Hepatic stellate cell (primary cell): ENCODE measurements at places on chromosomes 6 and 20.

GRCh38 chr6:31888276-31889258 is 8.9 kb downstream of the EHMT2 start:
- DNase-seq: peak; percentile 45

DNA sequence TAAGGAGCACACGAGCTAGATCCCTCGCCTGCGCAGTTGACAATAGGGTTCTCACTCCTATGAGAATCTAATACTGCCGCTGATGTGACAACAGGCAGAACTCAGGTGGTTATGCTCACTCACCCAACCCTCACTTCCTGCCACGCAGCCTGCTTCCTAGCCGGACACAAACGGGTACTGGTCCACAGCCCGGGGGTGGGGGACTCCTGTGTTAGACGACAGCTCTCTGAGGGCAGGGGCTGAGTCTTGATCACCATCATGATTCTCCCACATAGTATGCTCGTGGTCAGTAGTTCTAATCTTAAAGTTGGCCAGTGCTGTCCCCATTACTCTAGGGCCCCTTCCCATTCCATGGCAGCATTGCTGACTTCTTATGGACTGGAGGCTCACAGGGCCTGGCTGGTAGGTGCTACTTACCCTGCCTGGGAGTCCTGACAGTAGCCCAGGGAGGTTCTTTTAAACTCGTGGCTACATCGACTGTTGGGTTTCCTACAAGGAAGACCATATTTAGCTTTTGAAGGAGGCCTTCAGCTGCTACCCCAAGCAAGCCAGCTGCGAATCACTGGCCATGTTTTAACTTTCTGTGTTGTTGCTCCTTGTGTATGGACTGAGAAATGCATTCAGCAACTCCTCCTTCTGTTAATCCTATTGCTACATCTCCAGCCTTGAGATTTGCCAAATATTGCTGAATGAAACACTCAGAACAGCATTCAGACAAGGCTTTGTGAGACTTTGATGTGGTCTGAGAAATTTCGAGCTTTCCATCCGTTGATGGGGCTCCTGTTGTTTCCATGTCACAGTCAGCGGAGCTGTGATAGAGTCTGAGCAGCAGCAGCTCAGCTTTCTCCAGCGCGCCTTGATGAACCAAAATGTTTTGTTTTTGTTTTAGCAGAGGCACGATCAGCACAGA is 300.3 kb downstream of the NRN1 start:
- no peak for DNase-seq

DNA sequence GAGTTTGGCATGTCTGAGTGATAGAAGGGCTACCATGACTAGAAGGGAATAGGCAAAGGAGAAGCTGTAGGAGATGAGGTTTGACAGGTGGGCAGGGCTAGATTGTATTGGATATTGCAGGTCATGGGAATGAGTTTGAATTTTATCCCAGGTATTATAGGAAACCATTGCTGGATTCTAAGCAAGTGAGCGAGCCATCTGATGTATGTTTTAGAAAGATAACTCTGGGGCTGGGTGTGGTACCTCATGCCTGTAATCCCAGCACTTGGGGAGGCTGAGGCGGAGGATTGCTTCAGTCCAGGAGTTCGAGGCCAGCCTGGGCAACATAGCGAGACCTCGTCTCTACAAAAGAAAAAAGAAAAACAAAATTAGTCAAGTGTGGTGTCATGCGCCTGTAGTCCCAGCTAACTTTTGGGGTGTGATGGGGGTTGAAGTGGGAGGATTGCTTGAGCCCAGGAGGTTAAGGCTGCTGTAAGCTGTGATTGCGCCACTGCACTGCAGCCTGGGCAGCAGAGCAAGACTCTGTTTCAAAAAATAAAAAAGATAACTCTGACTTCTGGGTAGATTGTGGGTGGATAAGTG is 16.9 kb downstream of the STK4 start:
- no peak for DNase-seq

- no peak for DNase-seq
Observed at GRCh38 chr6:56866917-56867522, 87.9 kb upstream of the BEND6 start.

- DNase-seq: no peak
Observed at GRCh38 chr20:62377615-62378178, 9.2 kb upstream of the RPS21 start.

GRCh38 chr6:170370416-170370815 is 63.9 kb downstream of the FAM120B start:
- no peak for DNase-seq

GRCh38 chr6:32213649-32214048 is 10.2 kb downstream of the NOTCH4 start:
- no peak for DNase-seq

- DNase-seq: no peak
Observed at GRCh38 chr6:37891072-37891471, 71.5 kb downstream of the ZFAND3 start.

DNA sequence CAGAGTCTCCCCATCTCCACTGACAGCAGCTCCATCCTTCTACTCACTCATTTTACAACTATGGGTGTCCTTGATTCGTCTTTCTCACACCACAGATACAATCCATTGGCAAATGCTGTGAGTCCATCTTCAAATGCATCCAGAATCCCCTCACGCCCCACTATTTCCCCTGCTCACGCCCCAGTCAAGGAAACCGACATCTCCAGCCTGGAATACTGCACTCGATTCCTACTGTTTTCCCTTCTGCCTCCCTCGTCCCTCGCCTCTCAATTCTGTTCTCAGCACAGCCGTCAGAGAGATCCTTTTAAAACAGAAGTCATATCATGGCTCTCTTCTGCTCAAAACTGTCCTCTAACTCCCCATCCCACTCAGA is 4.7 kb downstream of the HLA-B start:
- no peak for DNase-seq

DNA sequence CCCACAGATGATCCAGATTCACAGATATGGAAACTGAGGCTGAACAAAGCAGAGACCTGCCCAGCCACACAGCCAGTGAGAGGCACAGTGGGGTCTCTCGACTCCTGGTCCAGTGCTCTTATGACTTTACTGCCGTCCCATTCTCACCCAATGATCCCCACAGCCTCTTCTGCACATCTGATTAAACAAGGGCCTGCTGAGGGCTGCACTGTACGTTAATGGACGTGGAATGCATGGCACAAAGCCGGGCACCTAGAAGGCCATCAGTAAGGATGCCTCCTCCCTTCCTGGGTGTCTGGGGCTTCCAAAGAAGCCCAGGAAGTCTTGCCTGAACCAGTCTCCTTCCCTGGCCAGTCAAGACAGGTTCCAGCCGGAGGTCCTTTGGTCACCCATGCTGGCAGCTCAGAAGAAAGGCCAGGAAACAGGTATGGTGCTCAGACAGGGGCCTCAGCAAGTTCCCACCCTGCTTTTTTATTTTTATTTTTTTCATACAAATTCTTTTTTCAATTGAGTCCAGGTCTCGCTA is 3.8 kb downstream of the TFEB start:
- no peak for DNase-seq

- DNase-seq: no peak
Observed at GRCh38 chr6:84074988-84075781, 41.6 kb downstream of the MRAP2 start.

- no peak for DNase-seq
Observed at GRCh38 chr6:166671434-166672081, 44.5 kb upstream of the RPS6KA2 start.

DNA sequence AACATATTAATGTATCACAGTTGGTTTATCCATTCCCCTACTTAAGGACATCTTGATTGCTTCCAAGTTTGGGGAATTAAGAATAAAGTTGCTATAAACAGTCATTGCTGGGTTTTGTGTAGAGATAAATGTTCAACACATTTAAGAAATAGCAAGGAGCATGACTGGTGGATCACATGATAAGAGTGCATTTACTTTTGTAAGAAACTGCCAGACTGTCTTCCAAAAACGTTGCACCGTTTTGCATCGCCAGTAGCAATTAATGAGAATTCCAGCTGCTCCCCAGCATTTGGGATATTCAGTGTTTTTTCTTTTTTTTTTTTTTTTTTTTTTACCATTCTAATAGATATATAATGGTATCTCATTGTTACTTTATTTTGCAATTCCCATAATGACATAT is 695.7 kb upstream of the GJE1 start:
- DNase-seq: no peak

DNA sequence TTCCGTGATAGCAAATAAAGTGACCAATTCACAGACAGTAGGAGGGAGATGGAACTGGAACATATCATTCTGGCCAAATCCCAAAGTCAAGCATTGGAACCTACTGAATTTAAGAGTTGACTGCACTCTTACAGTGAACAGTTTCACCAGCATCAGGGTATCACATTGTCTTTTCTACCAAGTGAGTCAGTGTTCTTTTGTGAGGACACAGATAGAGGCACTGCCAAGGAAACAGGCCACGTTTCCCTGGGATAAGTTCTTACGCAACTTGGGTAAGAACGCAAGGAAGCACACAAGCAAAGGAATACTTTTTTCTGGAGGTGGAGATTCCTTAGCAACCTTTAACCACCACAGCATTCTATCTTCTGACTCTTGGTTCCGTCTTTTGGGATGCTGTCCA is 28.6 kb upstream of the ENPP5 start:
- no peak for DNase-seq

GRCh38 chr6:124780623-124781022 is 181.6 kb upstream of the RNF217 start:
- DNase-seq: no peak

- no peak for DNase-seq
Observed at GRCh38 chr6:136763255-136763654, 29.0 kb downstream of the MAP3K5 start.

DNA sequence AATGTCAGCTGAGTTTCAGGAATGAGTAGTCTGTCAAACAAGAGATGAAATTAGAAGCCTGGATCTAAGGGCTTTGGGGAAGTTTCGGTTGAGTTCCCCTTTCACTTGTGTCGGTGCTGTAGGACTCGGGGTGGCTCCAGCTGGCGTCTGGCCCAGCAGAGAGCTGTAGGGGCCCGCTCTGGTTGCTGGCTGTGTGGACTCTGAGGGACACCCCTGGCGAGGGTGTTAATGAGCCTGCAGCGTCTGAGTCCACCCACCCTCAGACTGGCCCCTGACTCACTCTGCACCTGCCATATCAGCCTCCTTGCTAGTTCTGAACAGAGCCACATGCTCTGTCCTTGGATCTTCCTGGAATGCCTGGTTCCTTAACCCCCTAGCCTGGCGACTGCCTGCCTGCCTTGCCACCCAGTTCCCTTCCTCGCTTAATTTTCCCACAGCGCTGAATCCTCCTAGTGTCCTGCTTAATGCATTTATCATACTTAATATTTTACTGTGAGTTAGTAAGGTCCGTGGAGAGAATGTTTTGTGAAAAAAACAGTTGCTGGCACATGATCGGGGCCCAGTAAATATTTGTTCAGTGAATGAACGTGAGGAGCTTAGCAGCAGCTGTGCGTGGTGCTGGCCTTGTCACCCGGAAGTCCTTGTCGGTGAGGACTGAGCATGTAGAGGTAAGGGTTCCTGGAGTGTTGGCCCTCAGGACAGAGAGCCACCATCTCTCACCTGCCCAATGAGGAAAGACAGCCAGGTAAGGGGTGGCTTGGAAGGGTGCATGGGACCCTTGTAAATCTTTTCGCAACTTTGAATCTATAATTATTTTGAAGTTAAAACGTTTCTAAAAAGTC is 1.6 kb downstream of the DNAJC5 start:
- DNase-seq: peak; percentile 45
